Hypothalamus (tissue), 51 donors: ENCODE measurements at places on chromosomes 1 and 21.

DNA sequence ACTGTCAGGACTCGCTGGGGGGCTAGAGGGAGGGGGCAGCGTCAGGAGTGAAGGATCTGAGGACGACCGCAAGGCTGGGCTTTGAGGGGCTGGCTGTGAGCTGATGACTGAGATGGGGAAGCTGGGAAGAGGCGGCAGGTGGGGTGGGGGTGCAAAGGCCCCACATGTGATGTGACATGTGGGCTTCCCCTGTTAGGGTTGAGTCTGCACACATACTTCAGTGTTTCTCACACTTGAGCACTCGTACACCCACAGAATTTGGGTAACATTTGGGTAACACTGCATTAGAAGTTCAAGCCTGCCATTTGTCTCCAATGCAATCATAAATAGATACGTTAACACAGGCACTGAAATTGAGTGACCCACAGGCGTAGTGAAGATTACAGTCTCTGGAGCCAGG, 16.2 kb downstream of the COL16A1 start:
- DNase-seq: no peak

- DNase-seq: no peak
These were observed 3.1 kb upstream of the EGLN1 start for GRCh38 chr1:231424950-231425805.

- DNase-seq: peak; percentile 60
These were observed 20.4 kb upstream of the GNG12 start for GRCh38 chr1:67853704-67854103.

GRCh38 chr1:59999006-59999405, 72.4 kb upstream of the CYP2J2 start:
- DNase-seq: no peak

DNA sequence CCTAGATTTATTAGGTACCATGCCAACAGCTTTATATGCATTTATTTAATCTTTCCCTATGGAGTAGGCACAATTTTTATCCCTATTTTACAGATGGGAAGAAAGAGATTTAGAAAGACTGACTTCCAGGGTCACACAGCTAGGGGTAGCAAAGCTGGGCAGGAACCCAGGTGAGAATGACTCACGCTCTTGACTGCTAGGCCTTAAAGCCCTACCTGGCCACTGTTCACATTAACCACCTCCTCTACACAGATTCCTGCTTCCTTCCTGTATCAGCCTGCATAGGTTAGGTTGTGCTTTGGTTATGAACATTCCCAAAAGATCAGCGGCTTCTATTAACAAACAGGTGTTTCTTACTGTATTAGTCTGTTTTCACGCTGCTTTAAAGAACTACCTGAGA, 53.2 kb downstream of the DNAJC6 start:
- no peak for DNase-seq

DNA sequence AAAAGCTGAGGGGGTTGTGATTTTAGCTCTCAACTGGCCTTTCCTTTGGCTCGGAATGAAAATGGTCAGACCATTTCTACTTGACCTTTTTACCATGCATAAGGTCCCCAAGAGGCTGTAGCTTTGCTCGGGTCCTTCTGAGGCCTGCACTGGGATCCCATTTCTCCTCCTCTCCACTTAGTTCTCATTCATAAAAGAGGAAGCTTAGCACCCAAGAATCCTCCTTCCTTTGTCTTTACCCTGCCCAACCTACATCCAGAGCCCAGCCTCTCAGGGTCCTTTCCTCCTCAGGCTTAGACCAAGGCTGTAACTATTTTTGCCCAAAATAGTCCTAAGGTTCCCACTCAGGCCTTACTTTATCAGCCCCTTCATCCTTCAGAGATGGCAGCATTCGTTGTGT, 6.0 kb upstream of the SLC27A3 start:
- DNase-seq: no peak

DNA sequence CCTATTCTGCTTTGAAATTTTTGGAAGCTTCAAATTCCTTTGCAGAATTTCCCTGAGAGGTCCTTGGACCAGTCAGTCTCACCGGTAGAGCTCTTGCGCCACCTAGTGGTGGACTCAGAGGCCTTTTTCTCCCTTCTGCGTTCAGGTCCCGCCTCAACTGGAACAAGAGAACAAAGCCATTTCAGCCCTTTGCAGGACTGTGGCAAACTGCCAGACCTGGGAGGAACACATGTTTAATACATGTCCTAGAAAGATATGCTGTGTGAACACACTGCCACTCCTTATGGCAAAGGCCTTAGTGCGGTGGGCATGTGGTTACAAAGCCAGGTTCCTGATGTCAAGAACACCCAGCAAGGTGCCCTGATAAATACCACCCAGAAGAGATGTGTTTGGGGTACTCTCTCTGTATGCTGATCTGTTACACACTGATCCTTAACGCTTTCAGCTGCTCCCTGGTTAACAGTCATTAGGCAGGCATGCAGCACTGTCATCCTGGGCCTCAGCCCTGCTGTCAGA, 82.2 kb upstream of the SSX2IP start:
- DNase-seq: peak; percentile 78

DNA sequence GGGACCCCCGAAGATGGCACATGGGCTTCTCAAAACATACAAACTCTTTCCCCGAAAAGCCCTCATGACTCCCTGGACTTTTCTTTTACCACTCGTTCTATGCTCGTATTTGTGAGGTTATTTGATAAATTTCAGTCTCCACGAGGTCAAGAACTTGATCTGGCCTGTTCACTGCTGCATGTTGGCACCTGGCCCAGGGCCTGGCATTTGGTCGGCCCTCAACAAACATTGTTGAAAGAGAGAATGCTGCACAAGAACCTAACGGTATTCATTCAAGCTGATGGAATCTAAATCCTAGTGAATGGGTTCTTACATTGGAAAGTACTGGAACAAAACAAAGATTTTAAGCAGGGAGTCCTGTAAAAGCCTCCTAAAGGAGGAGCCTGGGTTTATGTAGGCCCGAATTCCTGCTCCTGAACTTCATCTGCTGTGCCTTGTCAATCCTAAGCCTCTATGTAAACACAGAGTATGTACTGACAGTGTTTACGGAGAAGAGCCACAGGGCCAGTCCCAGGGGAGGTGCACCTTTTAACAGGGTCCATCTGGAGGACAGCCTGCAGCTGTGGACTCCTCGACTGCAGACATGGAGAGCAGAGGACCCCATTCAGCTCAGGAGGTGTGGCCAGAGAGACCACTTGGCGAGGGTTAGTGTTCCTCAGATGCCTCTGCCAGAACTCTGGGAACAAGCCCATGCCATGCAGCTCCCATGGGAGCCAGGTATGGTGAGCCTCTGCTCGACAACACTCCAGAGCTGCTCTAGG, 46.9 kb downstream of the L1TD1 start:
- no peak for DNase-seq

GRCh38 chr1:2300851-2301606, 72.9 kb downstream of the SKI start:
- DNase-seq: peak; percentile 21

GRCh38 chr1:94773296-94773809, 46.8 kb upstream of the SLC44A3 start:
- no peak for DNase-seq
